Smooth muscle cell of the brain vasculature (primary cell): ENCODE measurements at places on chromosomes 16 and 17.

DNA sequence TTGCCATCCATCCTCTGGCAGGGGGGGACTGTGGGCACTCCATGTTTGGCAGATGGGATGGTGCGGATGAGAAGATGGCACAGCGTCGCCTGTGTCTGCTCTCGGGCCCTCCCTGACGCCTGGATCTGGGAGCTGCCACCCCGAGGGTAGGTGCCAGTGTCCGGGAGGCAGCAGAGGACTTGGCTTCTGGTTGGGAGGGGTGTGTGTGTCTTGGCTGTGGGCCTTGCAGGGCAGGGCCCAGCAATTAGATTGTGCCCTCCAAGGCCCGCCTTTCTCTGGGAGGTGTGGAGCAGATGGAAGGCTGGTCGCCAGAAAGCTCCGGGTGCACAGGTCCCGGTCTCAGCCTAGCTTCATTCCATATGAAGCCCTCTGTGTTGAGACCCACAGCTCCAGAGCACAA, 1.4 kb downstream of the RAP1GAP2 start:
- DNase-seq: no peak

- no peak for DNase-seq
These were observed 6.6 kb upstream of the SHCBP1 start for GRCh38 chr16:46627746-46628145.

GRCh38 chr17:16974569-16975276, 2.8 kb upstream of the TNFRSF13B start:
- no peak for DNase-seq

DNA sequence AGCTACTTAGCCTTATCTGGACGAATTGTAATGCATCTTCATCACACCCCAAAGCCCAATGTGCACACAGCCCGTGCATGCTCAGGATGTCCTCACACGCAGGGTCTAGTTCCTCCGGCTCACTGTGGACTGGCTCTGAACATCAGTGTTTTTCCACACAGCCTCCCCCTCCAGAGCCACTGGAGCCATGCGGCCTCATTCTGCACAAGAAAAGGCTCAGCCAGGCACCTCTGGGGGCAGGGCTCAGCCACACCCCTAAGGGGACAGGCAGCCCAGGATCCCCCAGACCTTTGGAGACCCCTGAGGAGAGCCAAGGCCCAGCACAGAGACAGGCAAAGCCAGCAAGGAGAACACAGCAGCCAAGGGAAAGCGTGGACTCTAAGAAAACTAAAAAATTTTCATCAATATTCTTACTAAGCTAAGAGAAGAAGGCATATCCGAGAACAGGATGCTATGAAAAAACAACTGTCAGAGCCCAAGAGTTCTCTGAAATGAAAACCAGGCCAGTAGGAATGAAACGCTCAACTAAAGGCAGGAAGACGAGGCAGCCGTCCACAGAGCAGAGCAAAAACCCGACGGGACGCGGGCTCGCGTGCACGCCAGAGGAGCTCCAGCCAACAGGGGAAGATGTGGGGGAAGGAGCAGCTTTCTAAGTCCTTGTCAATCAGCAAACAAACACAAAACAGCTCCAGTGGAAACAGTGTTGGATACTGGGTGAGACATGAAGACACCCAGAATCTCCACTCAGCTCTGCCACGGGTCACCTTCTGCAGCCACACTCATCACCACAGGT, 34.5 kb downstream of the MAP1LC3B start:
- DNase-seq: no peak

GRCh38 chr17:7557775-7558543, 591 bp upstream of the TNFSF13 start:
- DNase-seq: no peak

DNA sequence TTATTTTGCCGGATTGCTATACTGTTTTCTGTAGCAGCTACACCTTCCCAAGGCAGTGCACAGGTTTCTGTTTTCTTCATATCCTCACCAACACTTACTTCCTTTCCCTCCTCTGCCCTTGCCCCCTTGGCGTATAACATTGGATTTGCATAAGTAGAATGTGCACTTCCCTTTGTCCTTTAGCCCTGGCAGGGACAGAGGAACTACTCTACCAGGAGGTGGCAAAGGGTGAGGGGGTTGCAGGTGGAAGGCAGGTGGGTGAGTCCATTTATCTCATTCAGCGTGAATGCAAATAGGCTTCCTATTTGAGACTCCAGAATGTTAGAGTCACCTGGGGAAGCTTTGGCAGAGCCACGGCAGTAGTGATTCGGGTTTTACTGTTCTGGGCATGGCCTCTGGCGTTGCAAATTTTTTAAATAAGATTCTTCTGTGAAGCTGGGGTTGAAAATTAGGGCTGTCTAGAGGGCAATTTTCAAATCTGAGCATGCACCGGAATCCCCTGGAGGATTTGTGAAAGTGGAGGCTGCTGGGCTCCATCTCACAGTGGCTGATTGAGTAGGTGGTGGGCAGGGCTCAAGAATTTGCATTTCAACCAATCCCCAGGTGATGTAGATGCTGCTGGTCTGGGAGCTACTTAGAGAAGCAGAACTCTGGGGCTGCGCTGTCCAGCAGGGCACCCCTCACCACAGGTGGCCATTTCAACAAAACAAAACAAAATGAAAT, 84.7 kb downstream of the PLCG2 start:
- no peak for DNase-seq

GRCh38 chr16:75193730-75194444, 13.1 kb downstream of the CTRB2 start:
- DNase-seq: no peak

GRCh38 chr16:20610211-20610891, 34.2 kb upstream of the ACSM2B start:
- no peak for DNase-seq

DNA sequence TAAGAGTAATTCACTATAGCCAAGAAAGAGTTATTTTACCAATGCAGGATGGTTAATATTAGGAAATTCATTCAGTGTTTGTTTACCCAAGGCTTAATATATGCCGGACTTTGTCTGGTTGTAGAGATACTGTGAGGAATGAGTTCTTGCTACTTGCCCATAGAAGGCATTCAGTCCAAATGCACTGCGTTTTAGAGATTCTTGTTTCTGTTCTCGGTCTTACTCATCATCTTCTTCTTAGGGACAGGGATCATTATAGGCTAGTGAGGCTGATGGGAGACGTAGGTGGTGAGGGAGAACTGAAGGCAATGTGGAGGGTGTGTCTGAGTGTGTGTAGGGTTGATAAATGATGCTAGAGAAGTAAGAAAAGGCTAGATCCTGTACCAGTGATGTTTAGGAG, 90.7 kb downstream of the OR1D5 start:
- no peak for DNase-seq

DNA sequence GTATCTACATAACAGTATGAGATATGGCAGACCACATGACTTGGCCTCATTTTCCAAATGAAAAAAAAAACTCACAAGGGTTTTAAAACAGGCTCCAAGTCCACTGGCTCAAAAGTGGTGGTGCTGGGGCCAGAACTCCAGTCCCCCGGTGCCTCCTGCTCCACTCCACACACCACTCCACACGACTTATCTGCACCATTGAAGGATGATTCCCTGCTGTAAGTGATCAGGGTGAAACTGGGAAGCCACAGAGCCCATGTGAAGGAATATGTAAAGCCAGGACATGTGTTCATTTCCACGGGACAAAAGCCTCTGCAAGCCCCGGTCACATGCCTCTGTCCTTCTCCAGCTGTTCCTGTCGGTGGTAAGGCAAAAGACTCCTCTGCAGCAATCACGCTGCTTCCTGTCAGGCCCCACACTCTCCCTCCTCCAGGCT, 97.2 kb downstream of the ZNF18 start:
- no peak for DNase-seq

GRCh38 chr17:61635913-61636432, 45.0 kb upstream of the NACA2 start:
- DNase-seq: peak; percentile 26

GRCh38 chr17:33492731-33493265, 199.7 kb upstream of the ASIC2 start:
- DNase-seq: no peak

- DNase-seq: no peak
These were observed 22.3 kb upstream of the BRD7 start for GRCh38 chr16:50390914-50391716.

DNA sequence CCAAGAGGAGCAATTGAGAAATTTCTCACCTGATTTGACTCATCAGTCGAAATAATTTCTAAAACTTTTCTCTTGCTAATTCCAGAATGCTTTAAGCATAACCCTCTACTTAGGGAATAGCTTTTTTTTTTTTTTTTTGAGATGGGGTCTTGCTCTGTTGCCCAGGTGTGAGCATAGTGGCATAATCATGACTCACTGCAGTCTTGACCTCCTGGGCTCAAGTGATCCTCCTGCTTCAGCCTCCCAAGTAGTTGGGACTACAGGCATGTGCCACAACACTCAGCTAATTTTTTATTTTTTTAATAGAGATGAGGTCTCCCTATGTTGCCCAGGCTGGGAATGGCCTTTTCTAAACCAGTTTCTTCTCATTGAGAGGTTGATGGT, 13.7 kb upstream of the NFATC3 start:
- no peak for DNase-seq

DNA sequence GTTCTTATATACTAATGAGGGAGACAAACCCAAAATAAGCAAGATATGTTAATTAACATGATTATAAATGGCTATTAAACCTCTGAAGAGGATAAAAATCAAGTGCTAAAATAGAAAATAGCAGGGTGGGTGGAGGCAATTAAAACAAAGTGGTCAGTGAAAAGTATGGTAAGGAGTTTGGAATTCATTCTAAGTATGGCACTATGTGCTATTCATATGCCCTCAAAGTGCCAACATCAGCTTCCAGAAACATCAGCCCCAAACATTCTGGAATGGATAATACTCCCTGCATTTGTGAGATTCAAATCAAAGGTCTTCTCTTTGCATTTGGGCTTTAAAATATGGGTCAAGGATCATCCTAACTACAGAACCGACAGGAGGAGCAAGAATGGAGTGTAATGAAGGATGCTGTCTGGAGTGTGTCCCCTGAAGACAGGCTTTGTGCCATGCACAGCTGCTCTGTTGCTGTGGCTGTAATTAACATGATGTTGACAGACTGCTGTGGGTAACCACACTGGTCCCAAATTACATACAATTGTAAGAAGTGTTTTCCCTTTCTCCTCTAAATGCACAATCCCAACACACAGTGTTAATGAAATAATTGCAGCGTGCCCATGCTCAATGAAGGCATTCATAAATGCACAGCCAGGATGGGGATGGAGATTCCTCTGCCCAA, 93.1 kb downstream of the VAT1L start:
- DNase-seq: no peak

GRCh38 chr17:7213895-7214299, 5.7 kb downstream of the DLG4 start:
- no peak for DNase-seq

- DNase-seq: no peak
These were observed 8.3 kb upstream of the ITGA3 start for GRCh38 chr17:50047488-50048126.

DNA sequence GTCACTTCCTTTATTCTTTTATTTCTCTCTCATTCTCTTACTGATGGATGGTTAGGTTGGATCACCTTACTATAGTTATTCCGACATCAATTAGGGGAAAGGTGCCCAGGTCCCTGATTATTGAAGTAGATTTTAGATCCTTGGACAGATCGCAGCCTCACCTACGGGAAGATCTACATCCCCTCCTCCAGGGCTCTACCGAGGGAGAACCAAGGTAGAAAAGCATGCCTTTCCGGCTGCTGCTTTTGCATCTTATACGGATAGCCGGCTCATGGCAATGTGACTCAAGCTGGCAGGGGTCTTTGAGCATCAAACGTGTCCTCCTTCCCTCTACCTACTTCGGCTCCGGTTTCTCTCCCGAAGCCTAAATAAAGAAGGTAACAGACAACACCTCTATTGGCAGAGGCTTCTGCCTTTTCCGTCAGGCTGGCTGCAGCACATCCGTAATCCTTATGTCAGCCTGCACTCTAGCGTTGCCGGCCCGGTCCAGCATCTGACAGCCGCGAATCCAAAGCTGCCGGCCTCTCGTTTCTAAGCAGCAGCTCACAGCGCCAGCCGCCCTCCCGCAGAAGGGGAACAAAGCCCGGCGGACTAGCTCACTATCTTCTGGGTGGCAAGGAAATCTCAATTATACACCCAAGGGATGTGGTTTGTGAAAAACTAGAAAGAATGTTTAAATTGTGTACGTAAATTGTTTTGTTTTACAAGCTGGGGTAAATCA, 46.9 kb downstream of the IRX6 start:
- no peak for DNase-seq

GRCh38 chr16:67672306-67672705, 5.7 kb downstream of the C16orf86 start:
- no peak for DNase-seq

DNA sequence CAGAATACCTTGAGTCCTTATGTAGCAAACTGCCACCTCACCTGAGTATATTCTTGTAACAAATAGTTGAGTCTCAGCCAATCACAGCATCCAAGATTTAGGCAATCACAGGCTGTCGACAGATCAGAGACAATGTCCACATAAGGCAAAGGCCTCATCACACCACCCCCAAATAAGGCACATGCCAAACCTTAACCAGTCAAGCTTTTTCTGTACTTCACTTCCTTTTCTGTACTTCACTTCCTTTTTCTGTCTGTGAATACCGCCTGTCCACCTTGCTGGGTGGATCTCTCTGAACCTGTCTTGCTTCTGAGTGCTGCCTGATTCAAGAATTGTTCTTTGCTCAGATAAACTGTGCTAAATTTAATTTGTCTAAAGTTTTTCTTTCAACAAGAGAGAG, 210.4 kb upstream of the N4BP1 start:
- DNase-seq: no peak

DNA sequence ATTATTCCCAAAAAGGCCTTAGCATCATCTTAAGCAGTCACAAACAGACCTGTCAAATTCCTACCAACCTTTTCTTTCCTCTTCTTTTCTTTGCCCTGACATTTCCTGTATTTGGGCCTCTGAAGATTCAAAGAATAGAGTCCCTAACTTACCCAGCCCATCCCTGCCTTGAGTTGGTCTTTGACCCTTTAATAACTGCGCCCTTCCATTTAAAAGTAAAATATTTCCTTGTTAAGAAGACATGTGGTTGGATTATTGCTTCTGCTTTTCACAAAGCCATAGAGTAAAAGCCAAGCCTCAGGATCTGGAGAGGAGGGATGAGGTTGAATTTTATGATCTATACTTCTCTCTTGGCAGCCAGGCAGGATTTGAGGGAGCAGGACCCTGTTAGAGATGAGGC, 13.2 kb upstream of the CCL23 start:
- DNase-seq: no peak

DNA sequence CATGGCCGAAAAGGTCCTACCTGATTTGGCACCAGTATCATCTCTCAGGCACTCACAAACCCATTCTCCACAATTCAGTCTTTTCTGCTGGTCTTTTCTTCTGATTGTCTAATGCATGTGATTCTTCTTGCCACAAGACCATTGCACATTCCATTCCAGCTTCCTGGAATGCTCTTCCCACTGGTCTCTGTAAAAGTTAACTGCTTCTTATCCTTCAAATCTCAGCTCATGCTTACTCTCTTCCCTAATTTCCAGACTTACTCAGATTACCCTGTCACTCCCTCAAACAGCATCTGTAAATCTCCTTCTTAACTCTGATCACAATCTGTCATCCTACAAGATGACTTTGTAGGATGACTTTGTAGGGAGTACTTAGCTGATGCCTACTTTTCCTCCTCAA, 320.2 kb downstream of the MAP2K6 start:
- DNase-seq: no peak

- no peak for DNase-seq
These were observed 36.7 kb downstream of the CMIP start for GRCh38 chr16:81481207-81481821.
